HS-5 (cell line): ENCODE measurements at places on chromosomes 16 and 17.
A peak's percentile ranks its signal among the peaks of the same experiment; 100 is the strongest.

- no peak for DNase-seq
Measured at GRCh38 chr16:28858421-28858820, 5.2 kb upstream of the SH2B1 start.

DNA sequence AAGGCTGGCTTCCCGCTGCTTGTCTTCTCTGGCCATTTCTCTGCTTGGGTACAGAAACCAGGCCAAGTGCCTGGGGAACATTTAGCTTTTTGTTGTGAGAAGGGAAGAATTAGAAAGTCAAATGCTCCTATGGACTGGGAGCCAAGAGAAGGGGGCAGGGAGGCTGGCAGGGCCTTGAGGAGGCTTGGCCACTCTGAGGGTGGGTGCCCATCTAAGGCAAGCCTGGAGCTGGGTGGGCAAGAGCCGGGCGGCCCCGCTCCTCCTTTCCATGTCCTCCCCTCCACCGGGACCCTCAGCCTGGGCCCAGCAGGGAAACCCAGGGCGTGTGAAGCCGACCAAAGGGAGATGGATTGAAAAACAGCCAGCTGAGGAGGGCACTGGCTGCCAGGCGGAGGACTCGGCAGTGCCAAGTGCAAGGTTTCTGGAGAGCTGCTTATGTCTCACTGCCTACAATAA lies 69.4 kb downstream of the NTN1 start:
- DNase-seq, result no peak

GRCh38 chr16:72044296-72044695 lies 10.0 kb upstream of the HP start:
- DNase-seq, result no peak

DNA sequence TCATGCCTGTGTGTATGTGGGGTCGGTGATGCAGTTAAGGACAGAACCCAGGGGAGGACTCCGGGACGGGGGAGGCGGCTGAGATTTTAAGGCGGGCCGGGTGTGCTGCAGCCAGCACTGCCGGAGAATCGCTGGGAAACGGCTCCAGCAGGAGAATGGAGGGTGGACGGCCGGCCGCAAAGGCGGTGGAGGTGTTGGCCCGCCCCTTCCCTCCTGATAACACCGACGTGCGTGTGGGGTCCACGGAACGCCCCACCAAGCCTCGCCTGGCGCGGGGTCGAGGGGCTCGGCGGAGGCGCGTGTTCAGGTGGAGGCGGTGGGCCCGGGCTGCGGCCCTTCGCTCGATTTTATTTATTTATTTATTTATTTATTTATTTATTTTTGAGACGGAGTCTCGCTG lies 633 bp downstream of the ZNF843 start:
- DNase-seq, result no peak

DNA sequence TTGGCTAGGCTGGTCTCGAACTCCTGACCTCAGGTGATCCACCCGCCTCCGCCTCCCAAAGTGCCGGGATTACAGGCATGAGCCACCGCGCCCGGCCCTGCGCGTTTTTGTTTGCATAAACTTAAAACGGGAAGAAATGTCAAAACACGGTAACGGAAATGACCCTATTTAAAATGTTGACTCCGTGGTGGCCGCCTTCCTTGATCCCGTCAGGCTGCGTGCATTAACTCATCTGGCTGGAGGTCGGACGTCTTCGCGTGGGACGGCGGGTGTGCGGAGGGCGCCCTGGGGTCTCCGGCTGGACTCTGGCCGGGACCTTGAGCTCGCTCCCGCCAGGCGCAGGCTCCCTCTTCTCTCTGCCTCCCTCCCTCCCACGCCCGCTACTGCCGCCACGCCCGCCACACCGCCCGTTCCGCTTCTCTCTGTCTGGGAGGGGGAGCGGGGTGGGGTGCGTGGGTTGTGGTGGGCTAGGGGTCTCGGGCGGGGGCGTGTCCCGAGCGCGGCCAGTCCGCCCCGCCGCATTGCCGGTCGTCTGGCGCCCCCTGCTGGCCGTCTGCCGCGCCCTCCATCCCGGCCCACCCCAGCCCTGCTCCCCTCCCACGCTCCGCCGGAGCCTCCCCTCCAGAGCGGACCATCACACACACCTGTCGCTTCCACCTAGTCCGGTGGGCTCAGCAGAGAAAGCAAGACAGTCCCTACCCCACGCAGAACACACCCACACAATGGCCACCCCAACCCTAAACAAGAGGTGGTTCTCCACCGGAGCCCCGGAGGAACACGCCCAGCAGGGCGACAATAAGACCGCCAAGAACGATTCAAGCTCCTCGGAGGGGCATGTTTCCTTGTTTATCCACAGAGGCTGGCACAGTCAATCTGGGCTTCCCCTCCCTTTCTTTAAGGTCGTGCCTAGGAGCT lies 1.2 kb upstream of the CCDC42 start:
- DNase-seq, result peak; percentile 13

- no peak for DNase-seq
Measured at GRCh38 chr17:72948115-72948514, 144.4 kb downstream of the SLC39A11 start.
